ENCODE measurements at places on chromosomes 13 and 19.
A peak's percentile ranks its signal among the peaks of the same experiment; 100 is the strongest.

DNA sequence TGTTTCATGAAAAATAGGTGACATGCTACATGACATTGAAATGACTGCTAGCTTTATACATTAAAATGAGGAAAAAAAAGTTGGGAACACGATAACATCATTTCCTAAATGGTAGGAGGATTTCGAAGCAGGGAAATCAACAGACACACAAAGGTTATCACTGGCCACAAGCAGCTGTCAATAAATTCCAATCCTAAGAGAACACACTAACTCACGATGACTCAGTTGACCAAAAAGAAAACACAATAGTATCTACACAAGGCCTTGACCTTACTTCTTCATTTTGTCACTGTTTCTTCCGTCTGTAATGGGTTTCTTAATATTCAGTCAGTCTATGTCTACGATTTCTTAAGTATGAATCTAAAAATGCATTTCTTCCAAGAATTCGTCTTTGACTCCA is 36.5 kb downstream of the STARD13 start:
- DNase-seq, result no peak

- no peak for DNase-seq
Measured at GRCh38 chr13:25453850-25454365, 82.1 kb downstream of the ATP8A2 start.

GRCh38 chr19:4910594-4911281 is 1.4 kb downstream of the UHRF1 start:
- DNase-seq, result peak; percentile 28

- no peak for DNase-seq
Measured at GRCh38 chr13:95535243-95535642, 17.3 kb upstream of the CLDN10 start.

DNA sequence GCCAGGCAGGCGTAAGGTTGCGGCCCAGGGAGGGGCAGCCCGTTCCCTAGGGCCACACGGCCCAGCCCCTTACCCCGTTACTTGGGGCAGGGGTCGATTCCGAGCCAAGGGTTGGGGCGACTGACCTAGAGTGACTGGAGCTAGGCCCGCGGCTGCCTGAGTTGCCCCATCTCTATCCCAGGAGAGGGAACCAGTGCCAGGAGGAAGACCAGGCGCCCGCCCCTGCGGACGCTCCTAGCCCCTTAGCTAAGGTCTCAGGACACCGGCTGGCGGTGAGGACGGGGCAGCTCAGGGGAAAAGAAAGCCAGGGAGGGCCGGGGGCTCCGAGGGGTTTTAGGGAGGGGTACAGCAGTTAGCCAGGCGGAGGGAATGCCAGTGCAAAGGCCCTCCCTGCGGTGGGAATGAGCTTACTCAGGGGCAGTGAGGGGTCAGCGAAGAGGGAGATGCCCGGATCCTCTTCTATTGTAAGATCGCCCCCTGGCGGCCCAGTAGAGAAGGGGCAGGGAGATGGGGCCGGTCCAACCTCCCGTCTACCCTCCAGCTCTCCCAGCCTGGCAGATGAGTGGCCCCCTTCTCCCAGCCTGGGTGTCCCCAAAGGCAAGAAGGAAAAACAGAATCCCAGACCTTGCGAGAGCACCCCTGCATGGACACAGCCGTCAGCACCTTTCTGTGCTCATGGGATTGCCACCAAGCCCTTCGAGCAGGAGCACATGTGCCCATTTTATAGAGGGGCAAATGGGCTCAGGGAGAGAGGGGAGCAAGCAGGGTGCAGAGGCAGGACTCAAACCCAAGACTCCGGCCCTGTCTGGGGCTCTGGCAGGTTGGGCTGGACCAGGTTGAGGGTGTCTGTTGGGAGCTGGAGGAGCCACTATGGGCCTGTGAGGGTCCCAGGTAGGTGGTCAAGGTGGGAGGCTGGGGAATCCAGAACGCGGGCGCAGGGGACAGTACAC is 16.3 kb downstream of the CILP2 start:
- DNase-seq, result peak; percentile 75

- no peak for DNase-seq
Measured at GRCh38 chr19:47152632-47153031, 22.0 kb downstream of the SAE1 start.
